ENCODE measurements at places on chromosomes 3 and 15.

DNA sequence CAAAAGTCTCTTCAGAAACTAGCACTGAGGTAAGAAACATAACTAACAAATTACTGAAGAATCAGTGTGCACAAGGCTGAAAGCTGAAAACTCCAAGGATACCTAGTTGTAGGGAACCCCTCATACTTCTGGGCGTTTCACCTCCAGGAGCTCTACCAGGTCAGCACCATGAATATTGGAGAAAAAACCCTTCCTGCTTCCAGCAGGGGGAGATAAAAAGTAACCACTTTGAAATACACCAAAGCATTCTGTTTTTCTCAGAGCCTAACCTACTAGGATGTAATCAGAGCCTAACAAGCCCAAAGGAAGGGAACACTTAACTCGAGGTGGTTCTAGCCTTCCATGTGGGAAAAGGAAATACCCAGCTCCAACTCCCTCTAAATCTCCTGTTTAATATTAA lies 175.8 kb upstream of the MME start:
- no peak for DNase-seq

GRCh38 chr3:195860456-195860855 lies 47.9 kb downstream of the TNK2 start:
- DNase-seq: no peak

DNA sequence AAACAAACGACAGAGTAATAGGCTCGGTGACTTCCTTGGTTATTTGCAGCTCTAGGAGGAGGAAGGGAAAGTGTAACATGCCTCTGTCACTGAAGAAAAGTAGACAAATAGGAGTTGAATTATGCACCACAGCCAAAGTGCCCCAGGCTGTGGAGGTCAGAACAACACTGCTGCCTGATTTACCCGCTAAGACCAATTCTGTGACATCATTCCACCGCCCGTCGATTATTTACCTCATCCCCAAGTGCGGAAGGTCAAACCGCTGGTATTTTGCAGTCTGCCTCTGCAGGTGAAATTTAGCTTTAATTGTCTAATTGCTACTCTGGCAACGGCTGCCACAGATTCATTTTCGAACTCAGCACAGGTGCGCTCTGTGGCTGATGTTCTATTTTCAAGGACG lies 106.3 kb upstream of the PRICKLE2 start:
- DNase-seq: no peak

DNA sequence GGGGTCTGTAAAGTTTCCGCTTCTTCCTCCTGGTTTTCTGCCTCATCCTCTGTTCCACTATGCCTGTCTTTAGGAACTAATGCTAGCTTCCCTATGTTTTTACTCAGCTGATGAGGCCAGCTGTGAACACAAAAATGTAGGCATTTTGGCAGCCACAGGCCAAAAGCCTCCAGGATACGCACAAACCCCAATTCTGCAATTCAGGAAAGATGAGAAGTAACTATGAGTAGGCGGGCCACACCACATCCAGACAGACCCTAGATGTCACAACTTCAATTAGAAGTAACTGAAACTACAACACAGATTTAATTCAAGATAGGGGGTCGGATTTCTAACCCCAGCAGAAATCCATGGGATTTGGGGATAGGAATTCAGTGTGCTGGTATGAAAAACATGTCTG lies 11.9 kb downstream of the CA12 start:
- DNase-seq: no peak

GRCh38 chr3:45795509-45795881 lies 841 bp downstream of the SLC6A20 start:
- DNase-seq: no peak

DNA sequence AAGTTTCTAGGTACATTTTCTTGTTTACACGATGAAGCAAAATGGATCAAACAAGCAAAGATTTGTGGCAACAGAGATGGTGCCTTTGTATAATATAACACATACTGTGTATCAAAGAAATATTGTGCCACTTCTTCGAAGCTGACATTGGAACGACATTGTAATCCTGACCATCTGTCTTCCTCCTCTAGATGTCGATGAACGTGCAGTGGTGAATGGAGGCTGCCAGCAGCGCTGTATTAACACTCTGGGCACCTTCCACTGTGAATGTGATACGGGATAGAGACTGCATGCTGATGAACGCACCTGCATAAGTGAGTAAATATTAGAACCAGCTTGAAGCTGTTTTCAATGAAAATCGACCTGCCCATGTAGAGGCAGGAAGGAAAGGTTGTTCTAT lies 613.3 kb upstream of the GOLIM4 start:
- DNase-seq: no peak

GRCh38 chr3:124597273-124597672 lies 133.0 kb upstream of the UMPS start:
- no peak for DNase-seq

DNA sequence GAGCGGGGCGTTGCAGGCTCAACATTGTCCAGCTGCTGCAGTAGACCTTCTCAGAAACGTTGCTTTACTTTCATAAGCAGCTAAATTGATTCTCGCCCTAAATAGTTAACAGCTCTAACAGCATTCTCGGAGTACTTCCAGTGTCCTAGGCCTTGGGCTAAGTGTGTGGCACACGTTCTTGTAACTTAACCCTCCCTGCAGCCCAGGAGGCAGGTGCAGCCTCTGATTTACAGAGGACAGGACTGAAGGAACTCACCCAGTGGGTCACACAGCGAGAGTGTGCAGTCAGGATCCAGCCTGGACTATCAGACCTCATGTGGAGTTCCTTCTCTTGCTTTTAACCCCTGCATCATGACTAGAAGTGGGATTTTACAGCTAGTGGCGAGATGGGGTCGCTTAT lies 312.8 kb upstream of the C2CD4B start:
- DNase-seq: no peak

DNA sequence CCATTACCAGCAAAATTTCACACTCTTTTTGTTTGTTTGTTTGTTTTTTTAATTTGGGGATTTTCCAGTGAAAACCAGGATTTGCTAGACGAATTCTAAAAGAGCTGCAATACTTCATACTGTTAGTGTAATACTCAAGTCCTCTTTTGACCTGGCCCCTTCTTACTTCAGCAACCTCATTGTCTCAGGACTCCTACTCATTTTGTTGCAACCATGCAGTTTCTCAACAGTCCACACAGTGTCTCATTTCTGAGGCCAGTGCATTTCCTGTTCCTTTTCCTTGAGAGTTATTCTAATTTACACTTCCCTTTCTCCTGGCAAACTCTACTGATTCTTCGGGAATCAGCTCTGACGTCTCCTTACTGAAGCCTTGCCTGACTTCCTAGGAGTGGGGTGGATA lies 35.6 kb downstream of the NSUN3 start:
- DNase-seq: no peak

GRCh38 chr3:155244699-155245098 lies 48.8 kb downstream of the STRIT1 start:
- DNase-seq: no peak

- DNase-seq: no peak
These were observed at the start of gene SOX14 for GRCh38 chr3:137764001-137764433. TSS of gene SOX14 (plus strand) at chr3:137764315. CDS start at chr3:137764785, 470 bp downstream.

DNA sequence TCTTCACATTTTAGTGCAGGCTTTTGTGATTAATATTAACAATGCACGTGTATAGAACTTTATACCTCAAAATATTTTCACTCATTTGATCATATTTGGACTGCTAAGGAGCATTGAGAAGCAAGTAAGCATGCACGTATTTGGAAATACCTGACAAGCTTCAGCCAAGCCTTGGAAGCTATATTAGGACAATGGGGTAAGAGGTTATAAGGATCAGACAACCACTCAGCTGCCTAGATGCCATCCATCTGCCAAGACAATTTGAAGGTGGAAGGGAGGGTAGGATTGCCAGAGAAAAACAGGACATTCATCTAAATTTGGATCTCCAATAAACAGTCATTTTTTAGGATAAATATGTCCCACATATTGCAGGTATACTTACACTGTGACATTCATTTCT lies 394.9 kb upstream of the CFAP20DC start:
- no peak for DNase-seq

GRCh38 chr3:45056608-45057301 lies 30.7 kb downstream of the CLEC3B start:
- DNase-seq: no peak

DNA sequence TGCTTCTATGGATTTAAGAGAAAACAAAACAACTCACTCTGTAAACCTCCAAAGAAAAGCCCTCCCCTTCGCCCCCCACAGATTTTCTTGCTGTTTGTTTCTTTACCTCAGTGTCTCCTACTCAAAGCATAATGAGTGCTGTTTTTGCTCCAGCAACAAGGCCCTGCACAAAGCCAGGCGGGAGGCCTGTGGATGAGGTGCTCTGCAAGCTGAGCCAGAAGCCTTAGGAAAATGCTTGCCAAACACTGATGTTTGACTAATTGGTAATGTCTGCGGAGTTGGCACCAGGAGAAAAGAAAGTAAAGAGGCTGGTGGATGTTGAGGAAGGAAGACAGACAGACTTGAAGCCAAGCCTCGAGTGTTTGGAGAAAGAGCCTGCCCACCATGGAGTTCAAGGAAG lies 99.7 kb downstream of the RARB start:
- DNase-seq: no peak

- no peak for DNase-seq
These were observed 5.0 kb downstream of the ABTB1 start for GRCh38 chr3:127677541-127678314.

DNA sequence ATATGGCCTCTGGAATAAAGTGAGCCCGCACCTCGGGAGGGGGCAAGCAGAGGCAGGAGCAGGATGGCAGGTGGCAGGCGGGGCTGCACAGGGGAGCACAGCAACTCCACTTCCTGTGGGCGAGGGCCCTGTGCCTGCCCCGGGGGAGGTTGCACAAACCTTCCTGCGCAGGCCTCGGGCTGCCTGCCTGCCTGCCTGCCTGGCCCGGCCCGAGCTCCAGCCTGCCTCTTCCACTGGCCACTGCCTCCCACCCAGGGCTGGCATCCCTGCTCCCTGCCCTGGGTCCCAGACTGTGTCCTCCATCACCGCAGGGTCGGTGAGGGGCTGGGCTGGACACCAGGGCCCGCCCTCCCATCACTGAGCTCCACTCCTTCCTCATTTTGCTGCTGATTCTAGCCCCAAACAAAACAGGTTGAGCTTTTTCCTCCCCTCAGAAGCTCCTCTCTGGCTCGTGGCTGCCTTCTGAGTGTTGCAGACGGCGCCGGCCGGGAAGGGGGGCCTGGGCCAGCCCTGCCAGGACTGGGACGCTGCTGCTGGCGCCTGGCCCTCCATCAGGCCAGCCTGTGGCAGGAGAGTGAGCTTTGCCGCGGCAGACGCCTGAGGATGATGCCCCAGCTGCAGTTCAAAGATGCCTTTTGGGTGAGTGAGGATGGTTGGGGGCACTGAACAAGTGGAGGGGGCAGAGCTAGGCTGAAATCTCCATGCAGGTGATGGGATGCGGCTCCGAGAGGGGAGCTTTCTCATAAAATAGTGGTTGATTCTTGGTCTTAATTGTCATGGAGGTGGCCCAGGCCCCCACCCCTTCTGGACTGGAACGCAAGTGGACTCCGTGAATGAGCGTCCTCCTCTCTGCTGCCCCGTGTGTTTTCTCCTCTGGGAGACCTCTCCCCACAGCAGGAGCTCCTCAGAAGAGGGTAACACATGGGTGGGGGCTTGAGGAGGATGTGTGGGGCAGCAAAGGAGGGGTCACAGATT lies at the start of gene PSTPIP1:
Gene PSTPIP1 (plus strand): TSS at position 156 of the 975 bp plus-strand sequence. CDS start 448 bp downstream, at position 604.
- no peak for DNase-seq

DNA sequence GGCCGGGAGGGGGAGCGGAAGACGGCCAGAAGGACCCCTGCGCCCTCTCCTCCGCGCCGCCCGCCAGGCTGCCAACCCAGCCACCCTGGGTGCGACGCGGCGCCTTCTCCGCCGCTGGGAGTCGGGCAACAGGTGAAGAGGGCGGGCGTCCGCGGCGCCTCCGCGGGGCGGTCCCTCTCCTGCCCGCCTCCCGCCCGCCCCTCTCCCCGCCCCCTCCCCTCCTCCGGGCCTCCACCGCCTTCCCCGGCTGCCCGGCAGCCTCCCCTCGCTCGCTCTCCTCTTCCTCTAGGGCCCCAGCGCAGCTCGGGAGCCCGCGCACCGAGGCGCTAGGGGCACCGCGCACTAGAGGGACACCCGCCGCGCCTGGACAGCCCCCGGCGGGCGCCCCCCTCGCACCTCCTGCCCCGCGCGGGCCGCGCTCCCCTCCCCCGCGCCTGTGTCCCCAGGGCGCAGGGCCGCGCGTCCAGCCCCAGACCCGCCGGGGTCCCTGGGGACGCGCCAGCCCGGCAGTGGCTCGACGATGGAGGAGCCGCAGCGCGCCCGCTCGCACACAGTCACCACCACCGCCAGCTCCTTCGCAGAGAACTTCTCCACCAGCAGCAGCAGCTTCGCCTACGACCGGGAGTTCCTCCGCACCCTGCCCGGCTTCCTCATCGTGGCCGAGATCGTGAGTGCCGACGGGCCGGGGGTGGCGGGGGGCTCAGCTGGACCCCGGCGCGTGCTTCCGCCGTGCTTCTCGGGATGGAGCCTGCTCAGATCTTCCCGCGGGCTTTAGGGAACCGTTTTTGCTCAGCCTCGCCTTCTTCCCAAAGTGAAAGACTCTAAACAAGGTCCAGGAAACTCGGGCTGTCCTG lies at the start of gene CMTM8:
Gene CMTM8 (plus strand): TSS at position 228 of the 854 bp plus-strand sequence. CDS start 293 bp downstream, at position 521.
- no peak for DNase-seq

- no peak for DNase-seq
These were observed 22.3 kb upstream of the CDCP1 start for GRCh38 chr3:45168451-45168850.

GRCh38 chr3:33426068-33426467 lies 14.1 kb downstream of the UBP1 start:
- no peak for DNase-seq

DNA sequence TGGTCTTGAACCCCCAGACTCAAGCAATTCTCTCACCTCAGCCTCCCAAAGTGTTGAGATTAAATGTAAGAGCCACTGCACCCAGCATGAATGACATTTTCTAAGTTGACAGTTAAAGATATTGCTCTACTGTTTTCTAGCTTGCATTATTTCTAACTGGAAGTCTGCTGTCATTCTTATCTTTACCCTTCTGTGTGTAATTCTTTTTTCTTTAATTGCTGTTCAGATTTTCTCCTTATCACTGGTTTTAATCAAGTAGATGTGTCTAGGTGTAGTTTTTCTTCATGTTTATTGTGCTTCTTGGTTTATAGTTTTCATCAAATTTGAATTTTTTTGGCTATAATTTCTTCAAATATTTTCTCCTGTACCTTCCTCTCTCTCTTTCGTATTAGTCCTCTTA lies 4.9 kb downstream of the PARP15 start:
- DNase-seq: no peak

DNA sequence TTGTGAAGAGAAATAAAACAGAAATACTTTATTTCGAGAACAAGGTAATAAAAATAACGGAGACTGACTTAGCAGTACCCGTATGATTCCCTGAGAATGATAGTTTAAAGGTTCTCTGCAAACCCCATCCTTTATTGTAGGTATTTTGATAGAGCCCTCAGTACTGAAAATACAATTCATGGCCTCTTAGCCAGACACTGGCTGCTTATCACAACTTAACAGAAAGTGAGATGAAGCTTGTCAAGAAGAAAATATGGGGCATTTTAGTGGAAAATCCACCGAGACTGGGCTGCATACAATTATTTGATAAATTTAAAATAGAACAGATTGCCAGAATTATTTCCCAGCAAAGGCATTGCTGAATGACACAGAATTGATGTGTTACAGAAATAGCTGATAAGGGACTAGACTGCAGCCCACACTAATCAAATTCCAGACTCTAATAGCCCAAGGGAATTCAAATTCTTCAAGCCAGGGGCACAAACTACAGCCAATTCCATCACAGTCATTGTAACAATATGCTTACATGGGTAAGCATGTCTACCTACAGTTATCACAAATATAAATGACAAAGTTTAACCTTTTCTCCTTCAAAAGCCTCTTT lies 521.9 kb downstream of the PLOD2 start:
- no peak for DNase-seq

- DNase-seq: peak; percentile 69
These were observed 96.5 kb downstream of the FSIP1 start for GRCh38 chr15:39685999-39686613.

Data from hematopoietic multipotent progenitor cell treated with erythropoietin and hydrocortisone succinate and interleukin-3 and kit ligand, for 17 days (in vitro differentiated cells).